ENCODE measurements at places on chromosomes 5 and 9.

- DNase-seq, result no peak
Observed at GRCh38 chr5:142360051-142360498, 35.3 kb upstream of the SPRY4 start.

GRCh38 chr5:109455598-109456096, 45.9 kb upstream of the PJA2 start:
- DNase-seq, result no peak

- no peak for DNase-seq
Observed at GRCh38 chr5:61321669-61322068, 10.4 kb upstream of the ZSWIM6 start.

DNA sequence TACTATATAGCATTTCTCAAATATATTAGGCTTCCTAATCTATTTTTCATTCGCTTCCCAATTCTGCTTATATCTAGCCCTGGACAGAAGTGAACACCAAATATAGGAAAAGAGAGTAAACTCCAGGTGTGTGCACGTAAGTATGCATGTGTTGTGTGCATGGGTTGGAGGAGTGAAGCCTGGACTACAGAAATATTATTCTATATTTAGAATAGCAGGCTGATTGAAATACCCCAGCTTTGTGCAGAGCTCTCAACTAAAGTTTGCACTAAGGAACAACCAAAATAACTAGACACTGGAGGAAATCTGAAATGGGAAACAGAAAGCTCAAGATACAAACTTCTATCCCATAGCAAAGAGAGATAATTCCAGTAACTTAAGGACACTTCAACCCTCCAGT, 198.8 kb downstream of the MARCHF11 start:
- no peak for DNase-seq

DNA sequence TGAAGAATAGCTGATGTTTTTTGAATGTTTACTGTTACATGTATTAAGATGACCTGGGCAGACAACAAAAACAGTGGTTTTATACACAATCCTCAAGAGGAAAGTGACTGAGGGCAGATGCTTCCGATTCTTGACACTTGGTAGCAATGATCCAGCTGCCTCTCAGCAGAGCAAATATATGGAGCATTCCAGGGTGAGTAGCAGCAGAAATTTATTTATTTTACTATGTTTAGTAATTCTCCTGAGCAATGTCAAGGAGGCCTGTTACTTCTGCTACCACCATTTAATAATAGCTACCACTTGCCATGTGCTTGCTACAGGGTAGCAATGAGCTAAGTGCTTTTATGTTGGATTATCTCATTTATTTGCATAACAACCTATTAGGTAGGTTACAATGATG, 69.1 kb upstream of the NR3C1 start:
- DNase-seq, result no peak

GRCh38 chr5:129041196-129041881, 53.2 kb upstream of the ISOC1 start:
- DNase-seq, result no peak

GRCh38 chr5:111509119-111509518, 3.2 kb downstream of the STARD4 start:
- no peak for DNase-seq

- no peak for DNase-seq
Observed at GRCh38 chr9:89969156-89969675, 364.4 kb downstream of the GADD45G start.

DNA sequence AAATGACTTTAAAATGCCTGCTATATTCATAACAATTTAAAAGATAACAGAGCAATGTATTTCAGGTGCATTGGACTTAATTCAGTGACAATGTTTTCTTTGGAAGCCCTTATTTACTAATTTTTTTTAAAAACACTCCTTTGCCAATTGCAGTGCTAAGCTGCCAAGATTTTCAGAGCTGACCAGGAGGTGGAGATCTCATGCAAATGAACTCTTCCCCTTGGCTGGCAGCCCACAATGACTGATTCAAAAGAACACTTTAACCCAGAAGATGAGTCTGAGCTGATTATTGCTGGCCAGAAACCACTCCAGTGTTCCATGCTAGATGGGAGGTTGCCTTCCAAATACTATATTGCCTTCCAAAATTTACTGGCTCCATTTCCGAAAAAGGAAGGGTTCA, 128.3 kb upstream of the CCNH start:
- no peak for DNase-seq

DNA sequence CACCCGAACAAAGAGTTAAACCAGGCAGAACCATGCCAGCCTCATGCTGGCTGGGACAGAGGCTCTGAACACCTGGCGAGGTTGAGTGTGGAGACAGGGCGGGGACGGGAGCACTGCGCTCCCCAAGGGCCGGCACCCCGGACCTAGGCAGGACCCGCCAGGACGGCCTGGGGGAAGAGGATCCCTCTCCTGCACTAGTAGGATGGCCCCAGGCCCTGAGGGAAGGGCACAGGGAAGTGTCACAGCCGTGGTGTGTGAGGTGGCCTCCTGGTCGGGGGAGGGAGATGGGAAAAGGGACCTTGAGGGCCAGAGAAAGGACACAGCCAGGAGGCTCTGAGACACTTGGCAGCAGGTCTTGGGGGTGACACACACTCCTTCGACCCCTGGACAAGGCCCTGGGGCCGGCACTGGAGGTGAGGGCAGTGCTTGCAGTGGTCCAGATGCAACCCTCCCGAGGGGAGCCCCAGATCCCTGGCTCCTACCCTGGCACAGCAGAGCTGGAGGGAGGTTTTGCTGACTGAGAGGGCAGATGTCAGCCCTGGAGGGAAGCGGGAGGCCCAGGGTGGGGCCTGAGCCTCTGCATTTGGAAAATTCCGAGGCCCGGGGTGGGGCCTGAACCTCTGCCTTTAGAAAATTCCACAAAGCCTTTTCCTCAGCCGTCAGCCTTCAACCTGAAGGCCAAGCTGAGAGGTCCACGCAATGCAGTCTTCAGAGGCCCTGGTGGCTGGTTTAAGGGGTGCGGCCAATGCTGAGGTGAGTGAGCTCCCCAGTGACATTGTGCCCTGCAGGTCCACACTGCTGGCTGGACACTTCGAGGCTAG, 24.8 kb upstream of the TERT start:
- no peak for DNase-seq

DNA sequence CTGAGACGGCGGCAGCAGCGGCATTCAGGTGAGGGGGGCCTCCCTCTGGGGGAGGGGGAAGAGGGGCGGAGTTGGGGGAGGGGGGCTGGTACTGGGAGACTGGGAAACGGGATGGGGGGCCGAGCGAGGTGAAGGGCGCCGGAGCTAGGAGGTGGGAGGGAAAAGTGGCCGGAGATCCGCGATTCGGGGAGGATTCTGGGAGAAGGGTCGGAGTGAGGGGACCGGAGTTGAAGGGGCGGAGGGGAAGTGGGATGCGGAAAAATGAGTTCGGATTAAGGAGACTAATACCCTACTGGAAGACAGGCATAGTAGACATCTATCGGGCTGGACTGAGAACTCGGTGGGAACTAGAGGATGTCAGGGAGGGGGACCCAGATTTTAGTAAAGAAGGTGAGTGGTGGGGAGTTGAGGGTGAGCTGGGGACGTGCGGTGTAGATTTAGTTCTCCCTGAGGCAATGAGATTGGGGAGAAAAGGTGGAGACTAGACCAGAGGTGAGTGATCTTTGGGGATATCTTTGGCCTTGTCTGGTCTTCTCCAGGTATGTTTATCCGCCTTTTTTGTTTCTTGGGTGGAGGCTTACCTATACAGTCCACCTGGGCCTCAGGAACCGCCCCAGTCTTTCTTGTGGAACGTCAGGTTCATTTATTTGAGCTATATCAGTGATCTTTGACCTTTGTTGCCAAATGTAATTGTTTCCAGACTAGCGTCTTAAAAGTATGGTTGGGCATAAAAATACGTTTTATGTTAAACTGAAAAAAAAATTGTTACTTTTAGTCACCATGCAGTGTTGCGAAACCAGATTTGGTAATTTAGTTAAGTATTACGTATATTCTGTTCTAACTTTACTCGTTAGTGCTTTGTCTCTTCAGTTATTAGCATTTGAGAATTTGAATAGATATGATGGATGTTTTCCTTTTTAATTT, 632 bp downstream of the UBAP1 start:
- no peak for DNase-seq
